Kasumi-1 (cell line): ENCODE measurements at places on chromosomes 3 and 15.

DNA sequence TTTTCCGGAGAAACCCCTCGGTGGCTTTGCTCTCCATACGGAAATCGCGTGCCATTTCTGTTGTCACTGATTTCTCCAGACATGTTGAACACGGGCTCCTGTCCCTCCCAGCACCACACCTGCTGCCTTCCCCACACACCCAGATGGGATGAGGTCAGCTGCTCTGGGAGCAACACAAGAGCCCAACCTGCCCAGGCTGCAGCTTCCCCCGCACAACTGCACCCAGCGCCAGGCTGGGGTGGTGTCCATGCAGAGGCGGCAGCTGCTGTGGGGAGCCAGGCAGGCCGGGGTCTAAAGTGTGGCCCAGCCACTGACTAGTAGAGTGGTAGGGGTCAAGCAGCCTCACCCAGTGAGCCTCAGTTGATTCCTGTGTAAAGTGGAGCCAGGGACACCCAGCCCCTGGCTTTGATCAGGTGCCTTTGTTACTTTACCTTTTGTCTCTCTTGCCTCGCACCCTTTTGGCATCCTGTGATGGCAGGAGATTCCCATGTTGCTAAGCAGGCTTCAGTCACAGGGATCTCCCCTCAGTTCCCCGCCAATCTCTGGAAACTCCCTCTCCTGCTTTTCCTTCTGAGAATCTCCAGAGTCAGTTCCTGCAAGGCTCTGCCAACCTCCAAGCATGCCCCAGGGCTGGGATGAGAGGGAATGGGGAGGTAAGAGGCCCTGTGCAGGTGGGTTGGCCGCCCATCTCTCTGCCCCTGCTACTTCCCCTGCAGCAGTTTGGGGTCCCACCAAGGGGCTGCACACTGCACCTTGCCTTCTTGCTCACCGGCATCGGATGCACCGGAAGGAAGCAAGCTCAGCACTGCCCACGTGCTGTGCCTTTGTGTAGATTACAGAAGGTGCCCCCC, 91.8 kb upstream of the ALDH1A3 start:
- no peak for DNase-seq

- no peak for DNase-seq
Observed at GRCh38 chr3:129030611-129031010, 29.5 kb downstream of the EFCC1 start.

DNA sequence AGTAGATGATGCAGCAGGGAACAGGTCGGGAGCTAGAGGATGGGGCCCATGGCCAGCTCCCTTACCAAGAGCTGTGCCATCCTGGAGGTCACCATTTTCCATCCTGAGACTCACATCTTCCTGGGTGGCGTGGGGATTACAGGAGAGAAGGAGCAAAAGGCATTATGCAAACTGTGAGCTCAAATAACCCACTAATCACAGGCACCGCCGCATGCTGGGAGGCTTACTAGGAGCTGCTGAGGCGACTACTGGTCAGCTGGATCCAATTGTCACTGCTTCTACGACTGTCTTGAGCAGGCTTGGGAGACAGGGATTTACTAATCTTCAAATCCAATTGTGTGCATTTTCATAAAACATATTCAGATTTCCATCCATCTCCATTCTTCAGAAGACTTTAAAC, 12.5 kb upstream of the KBTBD12 start:
- DNase-seq = no peak

- DNase-seq = no peak
Observed at GRCh38 chr3:126937973-126938372, 44.9 kb upstream of the PLXNA1 start.

- DNase-seq = peak; percentile 77
Observed at GRCh38 chr3:151067158-151067557, 18.3 kb upstream of the MED12L start.

- DNase-seq = no peak
Observed at GRCh38 chr3:70583682-70584081, 271.2 kb upstream of the MDFIC2 start.
